ENCODE measurements at places on chromosomes 16 and 17. TPM values are rescaled to one million over a fixed set of nuclear protein-coding genes. Genes with fewer than 3 reads are reported as not detected.

DNA sequence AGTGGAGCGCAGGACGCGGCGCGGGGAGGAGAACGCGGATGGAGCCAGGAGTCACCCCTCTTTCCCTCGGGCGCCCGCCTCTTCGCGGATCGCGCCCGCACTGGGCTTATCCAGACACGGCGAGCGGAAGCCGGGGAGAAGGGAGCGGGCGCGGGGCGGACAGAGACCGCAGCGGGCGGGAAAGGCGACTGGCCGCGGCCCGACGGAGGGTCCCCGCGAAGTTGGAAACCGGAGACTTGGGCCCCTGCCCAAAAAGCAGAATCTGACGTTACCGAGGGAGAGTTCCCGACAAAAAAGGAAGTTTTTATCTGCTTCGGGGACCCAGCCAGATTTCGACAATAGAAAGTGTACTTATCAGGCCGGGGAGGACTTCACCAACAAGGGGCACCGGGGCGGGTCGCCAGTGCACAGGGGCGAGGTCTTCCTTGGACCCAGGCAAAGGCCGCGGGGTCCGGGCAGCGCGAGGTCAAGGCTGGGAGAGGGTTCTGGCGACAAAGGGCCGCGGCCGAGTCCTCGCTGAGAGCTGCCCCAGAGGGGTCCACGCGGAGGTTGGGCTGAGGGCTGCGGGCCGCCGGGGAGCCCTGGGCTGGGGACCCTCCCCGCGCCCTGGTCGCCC lies 519 bp downstream of the ST6GALNAC2 start:
- DNase-seq: no peak

- no peak for DNase-seq
These were observed 48.0 kb downstream of the SRL start for GRCh38 chr16:4193920-4194319.

DNA sequence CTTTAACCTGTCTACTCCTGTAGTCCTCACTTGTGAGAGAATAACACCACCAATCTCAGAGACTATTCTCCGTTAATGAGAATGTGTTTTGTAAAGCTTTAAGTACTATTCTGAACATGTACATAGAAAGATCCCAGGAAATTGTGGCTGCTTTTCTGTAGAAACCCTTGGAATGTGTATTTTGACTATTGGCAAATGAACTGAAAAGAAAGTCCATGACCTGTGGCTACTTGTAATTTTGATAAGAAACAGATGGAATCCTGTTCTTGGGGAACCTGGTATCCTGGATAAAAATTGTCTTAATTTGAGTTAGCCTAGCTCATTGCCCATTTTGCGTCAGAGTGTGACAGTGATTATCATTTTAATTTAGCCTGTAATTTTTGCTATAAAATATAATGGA lies 9.1 kb downstream of the CTCF start:
- no peak for DNase-seq

DNA sequence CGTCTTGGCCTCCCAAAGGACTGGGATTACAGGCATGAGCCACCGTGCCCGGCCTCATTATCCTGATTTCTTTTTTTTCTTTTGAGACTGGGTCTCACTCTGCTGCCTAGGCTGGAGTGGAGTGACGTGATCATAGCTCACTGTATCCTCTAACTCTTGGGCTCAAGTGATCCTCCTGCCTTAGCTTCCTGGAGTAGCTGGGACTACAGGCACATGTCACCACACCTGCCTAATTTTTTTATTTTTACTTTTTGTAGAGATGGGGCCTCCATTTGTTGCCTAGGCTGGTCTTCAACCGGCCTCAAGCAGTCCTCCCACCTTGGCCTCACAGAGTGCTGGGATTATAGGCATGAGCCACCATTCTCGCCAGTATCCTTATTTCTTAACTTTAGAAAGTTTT lies 3.5 kb downstream of the TENT4B start:
- DNase-seq: no peak

DNA sequence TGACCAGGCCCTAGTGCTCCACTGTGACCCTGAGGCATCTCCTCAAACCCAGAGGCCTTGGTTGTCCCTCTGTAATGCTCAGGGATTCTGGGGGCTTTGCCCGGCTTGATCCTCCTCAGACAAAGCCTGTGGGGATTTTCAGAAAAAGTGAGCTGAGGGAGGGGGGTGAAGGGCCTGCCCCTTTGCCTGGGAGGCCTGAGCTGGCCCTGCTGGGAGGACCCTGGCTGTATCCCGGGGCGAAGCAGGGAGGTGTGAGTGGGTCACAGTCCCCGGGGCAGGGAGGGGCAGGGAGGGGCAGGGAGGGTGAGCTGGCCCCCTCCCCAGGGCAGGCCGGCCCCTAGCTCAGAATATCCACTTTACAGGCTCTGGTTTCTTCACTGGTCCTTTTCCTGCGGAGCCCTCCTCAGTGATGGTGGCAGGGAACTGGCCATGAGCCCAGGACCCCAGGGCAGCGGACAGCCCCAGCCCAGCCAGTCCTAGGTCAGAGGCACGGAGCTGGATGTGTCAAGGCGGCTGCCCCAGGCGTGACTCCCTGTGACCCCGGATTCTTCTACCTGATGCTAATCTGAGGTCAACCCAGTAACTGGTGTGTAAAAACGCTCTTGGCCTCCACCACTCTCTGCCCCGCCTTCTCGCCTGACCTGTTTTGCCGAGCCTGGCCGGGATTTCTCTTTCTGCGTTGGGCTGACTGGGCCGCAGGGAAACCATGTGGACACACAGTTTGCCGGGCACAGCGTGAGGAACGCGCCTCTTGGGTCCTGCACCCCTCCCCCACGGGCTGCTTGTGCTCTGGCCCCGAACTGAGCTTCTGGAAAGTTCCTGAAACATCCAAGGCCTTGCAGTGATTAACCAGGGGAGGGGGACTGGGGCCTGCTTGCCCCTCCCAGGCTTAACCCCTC lies 5.8 kb upstream of the FASN start:
- no peak for DNase-seq

- DNase-seq: no peak
These were observed 1.2 kb upstream of the HBA1 start for GRCh38 chr16:175011-175949.

GRCh38 chr16:56781528-56781961 lies 51.6 kb downstream of the NUP93 start:
- DNase-seq: no peak

DNA sequence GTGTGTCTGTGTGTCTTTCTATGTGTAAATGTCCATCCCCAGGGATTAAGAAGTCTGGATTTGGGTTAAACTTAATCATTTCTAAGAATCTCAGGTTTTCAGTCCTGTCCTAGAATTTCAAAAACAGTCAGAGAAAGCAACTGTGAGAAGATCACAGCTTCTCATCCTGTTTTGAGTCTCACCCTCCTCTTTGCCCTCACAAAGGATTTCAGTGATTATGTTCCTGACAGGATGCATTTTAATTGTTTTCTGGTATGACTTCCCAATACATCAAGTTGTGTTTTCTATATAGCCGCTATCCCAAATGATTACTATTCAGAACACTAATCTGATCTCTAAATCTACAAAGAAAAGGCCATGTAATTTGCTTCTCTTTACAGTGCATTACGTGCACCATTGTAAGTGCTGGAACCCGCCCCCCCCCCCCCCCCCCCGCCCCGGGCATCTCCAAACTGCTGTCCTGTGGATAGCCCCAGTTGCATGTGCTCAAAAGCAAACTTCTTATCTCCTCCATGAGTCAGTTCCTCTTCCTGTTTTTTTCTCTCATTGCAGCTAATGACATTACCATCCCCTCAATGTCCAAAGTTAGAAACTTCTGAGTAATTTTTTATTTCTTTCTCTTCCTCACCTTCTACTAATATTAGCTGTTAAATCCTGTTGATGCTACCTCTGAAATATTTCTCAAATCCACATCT lies 73.9 kb downstream of the CDH13 start:
- no peak for DNase-seq

The GJC1 gene
- total RNA-seq: 25.7 TPM

The ZNF423 gene
- total RNA-seq: 3.6 TPM

The CA7 gene
- not detected for total RNA-seq

The CHD9NB gene
- total RNA-seq: 1.0 TPM

The BEAN1 gene
- total RNA-seq: 6.7 TPM

The RNF135 gene
- 11.8 TPM for total RNA-seq

Data from kidney epithelial cell (primary cell).